NT2/D1 (cell line): ENCODE measurements at places on chromosomes 2 and 18.

- DNase-seq: no peak
These were observed 34.8 kb downstream of the METTL4 start for GRCh38 chr18:2536493-2536892.

DNA sequence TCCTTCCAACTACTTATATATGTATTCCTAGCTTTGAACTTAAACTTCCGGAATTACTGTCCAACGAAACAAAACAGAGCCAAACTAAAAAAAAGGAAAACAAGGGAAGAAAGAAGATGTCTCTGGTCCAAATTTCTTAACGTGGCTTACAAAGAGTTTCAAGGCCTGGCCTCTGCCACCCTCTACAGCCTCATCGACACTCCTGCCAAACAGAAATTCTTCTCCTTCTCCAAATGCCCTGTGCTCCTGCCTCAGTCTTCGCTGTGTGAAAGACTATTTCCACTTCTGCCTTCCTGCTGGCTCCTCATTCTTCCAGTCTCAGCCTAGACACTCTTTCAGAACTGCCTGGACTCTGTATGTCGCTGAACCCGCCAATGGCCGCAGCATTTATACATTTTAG, 249.2 kb downstream of the TXNL1 start:
- DNase-seq: no peak

- no peak for DNase-seq
These were observed 103.3 kb downstream of the ST6GAL2 start for GRCh38 chr2:106782681-106783080.

- DNase-seq: no peak
These were observed 37.2 kb downstream of the PRKCE start for GRCh38 chr2:45688479-45689298.

DNA sequence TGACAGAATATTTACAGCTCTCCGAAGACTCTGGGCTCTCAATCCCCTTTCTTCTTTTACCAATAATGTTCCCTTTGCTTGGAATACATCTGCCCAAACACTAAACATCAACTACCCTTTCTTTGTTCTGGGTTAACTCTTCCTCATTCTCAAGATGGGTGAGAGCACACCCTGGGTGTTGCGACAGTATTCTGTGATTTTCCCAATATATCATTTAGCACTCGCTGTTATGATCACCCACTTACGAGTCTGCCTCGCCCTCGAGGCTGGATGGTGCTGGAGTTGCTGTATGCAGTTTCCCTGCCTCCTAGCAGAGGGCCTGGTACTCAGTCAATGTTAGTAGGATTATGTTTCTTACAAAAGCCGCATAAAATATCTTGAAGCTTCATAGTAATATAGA, 93.2 kb downstream of the SOCS6 start:
- DNase-seq: no peak

- no peak for DNase-seq
These were observed 128.8 kb upstream of the MSH6 start for GRCh38 chr2:47653902-47654789.

DNA sequence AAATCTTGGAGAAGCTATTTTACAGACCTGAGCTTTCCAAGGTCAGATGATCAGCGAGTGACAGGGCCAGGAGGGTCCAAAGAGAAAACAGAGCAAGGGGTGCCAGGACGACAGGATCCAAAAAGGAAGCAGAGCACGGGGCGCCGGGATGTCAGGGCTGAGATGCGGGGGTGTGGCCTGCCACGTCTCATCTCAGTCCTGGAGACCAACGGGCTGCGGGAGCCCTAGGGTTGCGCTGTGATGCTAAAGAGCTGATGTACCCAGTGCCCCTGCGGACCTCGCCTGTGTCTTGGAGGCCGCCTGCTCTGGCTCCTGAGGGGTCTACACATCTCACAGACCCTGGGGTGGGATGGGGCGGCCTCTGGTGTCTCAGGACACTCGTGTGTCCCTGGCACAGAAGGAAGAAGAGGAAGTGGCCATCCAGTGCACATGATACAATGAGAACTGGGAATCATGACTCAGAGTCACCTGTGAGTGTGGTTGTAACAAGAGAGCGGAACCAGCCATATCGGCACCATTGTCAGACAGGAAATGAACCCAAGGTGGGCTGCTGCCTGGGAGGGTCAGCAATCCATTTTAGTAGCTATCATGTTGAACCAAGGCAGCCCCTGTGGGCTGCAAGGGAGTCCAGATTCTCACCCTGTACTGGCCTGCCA, 97.8 kb downstream of the MYT1L start:
- no peak for DNase-seq
